Hippocampal formation (tissue), 2 donors: ENCODE measurements at places on chromosomes 11 and 22.

DNA sequence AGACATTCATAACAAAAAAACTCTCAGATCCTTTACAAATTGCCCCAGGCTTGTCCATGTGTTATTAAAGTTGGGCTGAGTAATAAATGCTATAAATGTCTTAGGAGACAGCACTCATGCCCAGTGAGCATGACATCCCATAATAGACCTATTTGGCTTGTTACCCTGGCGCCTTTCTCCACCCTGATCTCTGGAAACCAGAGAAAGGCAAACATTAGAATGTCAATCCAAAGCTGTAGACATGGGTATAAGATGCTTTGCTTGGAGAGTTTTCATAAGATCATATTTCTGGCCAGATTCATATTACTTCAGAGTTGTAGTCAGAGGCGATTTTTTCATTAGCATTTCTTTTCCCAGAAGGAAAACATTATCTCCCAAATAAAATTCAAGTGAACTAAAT lies 161.3 kb upstream of the UBASH3B start:
- no peak for DNase-seq

DNA sequence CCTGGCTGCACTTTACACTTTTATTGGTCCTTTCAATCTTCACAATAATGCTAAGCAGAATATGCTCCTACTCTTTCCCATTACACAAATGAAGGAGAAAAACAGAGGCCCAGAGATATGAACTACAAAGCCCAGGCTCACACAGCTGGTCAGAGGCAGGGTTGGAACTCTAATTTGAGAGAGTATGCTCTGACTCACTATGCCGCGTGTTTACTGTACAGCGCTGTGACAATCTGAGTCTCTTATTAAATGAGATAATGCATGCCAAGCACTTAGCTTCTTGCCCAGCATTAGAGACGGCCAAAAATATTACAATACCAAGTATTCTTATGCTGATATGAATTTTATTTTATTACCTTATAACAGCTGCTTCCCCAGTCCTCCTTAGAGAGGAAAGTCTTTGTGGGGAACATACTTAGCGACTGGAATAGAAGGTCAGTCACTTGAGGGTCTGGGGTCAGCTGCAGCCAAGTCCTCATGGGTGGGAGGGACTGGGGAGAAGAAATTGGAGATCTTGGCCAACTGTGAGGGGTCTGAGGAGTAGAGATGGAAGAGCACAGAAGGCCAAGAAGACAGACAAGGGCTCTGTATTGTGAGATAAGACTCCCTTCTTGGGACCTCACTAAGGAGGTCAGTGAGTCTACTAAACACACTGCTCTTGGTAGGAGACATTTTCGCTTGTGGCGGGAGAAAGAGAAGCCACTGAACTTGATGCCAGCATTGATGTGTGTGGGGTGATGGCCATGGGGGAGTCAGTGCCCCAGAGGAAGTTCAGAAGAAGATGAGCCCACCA lies 150.8 kb upstream of the TIMP3 start:
- DNase-seq, result no peak

GRCh38 chr11:6127881-6128280 lies 20.4 kb downstream of the OR56B4 start:
- no peak for DNase-seq

DNA sequence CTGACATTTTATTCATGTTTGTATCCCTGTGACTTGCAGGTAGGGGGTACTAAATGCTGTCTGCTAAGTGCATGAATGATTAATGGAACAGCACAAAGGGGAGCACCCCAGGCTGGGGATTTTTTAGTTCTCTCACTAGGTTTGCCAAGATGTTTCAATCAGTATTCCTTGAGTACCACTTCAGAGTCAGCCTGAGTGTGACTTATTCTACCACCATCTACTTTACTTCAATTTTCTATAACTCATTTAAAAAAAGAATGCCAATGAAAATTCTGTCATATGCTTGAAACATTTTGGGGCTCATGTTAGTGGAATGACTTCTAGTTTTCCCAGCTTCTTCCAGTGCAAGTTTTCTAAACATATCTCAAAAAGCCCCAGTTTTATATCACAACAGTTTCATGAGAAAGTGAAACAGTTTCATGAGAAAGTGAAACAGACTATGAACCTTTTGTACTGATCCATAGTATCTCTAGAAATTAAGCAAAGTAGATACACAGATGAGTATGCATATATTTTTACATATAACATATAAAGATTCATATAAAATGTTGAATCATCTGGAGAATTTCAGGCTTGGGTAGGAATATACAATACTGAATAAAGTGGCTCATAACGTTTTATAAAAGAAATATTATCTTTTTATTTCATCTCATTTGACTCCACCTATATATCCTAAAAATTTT lies 252.4 kb downstream of the GRM5 start:
- no peak for DNase-seq

DNA sequence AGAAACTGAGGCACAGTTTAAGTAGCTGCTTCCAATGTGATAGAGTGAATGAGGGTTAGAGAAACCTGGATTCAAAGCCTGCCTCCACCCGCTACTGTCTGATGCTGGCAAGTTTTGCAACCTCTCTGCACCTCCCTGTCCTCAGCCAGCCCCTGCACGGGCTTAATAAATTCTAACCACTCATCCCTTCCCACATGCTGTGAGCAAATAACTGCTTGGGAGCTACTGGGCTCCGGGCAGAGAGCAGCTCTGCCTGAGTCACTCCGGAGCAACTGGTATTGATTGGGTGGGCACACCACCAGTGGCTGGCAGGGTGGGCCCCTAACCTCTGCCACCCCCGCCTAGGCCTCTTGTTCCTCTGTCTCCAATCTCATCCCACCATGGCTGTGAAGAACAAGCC lies 104.3 kb upstream of the SYT13 start:
- no peak for DNase-seq

GRCh38 chr11:62959422-62959980 lies 25.3 kb downstream of the SLC22A6 start:
- no peak for DNase-seq

DNA sequence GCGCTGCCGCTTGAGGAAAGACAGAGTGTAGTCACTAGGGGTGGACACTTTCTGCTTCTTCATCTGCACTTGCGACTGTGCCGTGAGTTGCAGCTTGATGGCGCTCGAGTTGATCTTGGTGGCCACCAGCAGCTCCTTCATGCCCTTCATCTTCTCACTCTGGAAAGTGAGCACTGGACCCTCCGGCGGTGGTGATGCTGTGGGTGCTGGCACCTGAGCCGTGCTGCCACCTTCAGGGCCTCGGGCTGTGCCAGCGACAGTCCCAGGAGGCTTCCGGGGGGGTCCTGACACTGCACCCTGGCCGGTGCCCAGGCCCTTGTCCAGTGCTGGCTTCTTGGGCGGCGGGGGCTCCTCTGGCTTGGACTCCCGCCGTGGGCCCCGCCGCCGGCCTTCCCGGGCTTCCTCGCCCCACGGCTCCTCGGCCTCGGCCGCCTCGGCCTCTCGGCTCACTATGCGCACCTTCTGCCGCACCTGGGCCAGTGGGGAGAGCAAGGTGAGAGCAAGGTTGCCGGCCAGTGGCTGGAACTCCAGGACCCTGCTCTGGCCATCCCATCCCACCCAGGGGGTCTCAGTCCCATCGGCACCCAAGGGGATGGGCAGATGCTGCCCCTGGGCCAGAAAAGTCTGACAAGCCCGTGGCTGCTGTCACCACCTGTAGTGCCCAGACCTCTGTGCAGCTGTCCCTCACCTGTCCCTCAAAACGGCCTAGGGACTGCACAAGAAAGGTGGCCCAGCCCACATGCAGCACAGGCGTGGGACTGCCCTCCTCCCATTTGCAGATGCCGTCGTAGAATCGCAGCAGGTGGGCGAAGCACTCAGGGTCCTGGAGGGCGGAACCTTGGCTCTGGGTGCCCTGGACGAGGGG lies 1.6 kb upstream of the MAP4K2 start:
- DNase-seq, result no peak

DNA sequence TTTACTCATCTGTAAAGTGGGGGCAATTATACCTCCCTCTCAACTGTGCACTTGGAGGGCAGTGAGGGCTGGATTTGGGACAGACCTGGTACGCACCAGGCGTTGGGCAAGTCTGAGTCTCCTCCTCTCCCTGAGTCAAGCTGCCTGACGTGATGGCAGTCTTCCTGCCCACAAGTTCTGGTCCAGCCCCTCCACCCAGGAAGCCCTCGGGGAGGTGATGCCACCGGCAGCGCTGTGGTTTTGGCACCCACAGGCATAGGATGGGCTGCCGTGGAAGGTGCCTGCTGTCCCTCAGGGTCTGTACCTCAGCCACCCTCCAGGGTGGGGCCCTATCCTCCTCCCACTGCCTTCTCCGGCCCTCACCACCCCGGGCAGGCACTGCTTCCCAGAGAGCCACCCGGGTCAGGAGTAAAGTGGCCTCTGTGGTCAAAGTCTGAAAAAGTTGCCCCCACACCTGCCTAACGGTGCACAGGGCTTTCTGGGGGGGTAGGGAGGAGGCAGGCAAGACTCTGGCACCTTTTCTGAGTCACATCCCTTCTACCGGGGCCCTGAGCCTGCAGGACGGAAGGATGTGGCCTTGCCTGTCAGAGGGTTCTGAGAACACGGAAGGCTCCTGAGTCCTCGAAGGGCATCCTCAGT lies 6.5 kb upstream of the APOBEC3H start:
- no peak for DNase-seq

- no peak for DNase-seq
Observed at GRCh38 chr11:74647404-74647803, 55.0 kb downstream of the POLD3 start.

GRCh38 chr11:73381589-73381988 lies 5.4 kb downstream of the RELT start:
- no peak for DNase-seq

DNA sequence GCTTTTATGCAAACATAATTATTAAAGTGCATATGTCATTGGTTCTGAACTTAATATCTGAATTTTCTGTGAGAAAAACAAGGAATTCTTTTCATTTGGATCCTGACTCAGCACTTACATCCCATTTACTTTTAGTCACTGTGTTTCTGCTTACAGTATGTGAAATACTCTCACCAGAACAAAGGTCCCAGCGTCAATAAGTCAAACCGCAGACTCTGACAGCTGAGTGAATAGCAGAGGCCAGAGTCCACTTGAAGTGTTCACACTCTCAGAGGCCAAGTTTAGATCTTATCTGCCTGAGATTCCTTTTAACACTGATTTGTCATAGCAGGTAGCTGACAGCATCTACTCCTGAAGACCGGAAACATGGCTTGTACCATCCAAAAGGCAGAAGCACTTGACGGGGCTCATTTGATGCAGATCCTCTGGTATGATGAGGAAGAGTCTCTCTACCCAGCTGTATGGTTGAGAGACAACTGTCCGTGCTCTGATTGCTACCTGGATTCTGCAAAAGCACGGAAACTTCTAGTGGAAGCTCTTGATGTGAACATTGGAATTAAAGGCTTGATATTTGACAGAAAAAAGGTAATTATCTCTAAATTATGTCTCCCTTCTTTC lies 14.6 kb downstream of the BBOX1 start:
- DNase-seq, result no peak

GRCh38 chr11:90250970-90251369 lies 28.1 kb upstream of the CHORDC1 start:
- no peak for DNase-seq

- no peak for DNase-seq
Observed at GRCh38 chr22:24952837-24953383, 394 bp downstream of the KIAA1671 start.

GRCh38 chr11:34928960-34929680 lies 12.7 kb downstream of the PDHX start:
- DNase-seq, result no peak

- no peak for DNase-seq
Observed at GRCh38 chr11:75101424-75102128, 4.9 kb upstream of the OR2AT4 start.

DNA sequence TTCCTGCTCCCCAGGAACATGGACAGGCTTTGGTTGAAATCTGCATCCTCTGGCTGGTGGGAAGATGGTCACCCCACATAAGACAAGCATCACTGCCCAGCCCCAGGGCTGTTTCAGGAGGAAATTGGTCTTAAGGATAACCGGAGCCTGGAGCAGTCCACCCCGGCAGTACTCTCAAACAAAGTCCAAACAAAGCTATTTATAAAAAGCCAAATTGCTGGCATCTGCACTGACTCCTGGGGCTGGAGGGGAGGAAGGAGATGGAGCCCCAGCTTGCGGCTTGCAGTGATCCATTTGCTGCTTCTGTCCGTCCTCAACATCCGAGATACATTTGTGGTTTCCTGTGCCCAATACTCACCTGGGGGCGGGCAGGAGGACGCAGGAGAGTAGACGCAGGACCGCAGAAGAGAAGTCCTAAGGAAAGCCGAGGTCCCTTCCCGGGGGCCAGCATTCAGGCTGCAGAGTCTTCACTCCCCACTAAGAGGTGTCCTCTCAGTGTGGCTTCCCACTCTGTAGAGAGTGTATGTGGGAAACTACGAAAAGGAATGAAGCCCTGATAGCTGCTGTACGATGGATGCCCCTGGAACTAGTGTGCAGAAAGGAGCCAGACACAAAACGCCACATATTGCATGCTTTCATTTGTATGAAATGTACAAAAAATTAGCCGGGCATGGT lies 107.3 kb upstream of the FGF3 start:
- DNase-seq, result no peak

- no peak for DNase-seq
Observed at GRCh38 chr11:7437696-7438095, 47.6 kb upstream of the OLFML1 start.

DNA sequence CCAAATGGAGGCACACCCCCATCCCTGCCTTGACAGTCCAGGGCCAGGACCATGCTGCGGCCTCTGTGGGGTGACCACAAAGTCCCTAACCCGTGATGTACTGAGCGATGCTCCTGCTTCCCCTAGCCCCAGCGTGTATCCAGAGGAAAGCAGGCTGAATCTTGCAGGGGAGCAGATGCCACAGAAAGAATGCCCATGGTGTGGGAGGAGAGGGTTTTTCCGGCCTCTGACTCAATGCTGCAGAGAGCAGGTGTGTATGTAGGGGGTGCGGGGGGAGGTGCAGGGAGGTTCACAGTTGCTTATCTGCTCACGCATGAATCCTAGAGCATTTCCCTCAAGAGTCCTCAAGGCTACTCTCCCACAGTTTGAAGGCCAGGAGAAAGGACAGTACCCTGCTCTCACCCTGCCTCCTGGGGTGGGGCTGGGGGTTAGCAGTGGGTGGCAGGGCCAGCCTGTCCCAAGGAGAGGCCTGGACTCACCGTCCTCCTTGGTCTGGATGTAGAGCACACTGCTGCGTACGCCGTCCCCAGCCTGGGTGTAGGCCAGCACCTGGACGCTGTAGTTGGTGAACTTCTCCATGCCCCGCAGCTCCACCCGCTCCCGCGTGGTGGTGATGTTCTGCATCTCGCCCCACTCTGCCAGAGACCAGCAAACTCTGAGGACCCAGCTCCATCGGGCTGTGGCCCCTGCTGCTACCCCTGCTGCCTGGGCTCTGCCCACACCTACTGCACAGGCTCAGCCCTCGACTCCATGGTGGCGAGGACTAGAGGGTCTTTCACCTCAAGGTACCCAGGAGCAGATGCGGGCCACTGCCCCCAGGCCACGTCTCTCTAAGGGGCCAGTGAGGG lies 130.8 kb downstream of the CEP164 start:
- peak; percentile 6 for DNase-seq
